Fibroblast of upper back skin (primary cell): ENCODE measurements at places on chromosomes 11 and 22.
A peak's percentile ranks its signal among the peaks of the same experiment; 100 is the strongest.

- no peak for DNase-seq
Observed at GRCh38 chr11:86983021-86983488, 27.9 kb upstream of the FZD4 start.

- DNase-seq = no peak
Observed at GRCh38 chr11:8775734-8776133, 93.1 kb downstream of the RPL27A start.

DNA sequence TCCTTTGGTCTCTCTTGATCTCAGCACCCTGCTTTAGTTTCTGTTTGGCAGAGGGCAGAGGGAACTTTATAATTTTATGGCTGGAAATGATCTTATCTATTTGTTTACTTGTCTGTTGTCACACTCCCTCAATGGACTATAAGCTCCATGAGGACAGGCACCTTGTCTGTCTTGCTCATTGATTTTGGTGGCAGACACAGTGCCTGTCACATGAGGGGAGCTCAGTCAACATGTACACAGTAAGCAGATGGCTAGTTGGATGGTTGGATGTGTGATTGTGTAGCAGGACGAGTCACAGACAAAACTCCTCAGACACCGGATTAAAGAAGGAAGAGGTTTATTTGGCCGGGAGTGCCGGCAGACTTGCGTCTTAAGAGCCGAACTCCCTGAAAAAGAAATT lies 80.4 kb downstream of the MYO18B start:
- DNase-seq = no peak

- DNase-seq = peak; percentile 93
Observed at GRCh38 chr22:24325105-24325757, 54.6 kb downstream of the SPECC1L start.

DNA sequence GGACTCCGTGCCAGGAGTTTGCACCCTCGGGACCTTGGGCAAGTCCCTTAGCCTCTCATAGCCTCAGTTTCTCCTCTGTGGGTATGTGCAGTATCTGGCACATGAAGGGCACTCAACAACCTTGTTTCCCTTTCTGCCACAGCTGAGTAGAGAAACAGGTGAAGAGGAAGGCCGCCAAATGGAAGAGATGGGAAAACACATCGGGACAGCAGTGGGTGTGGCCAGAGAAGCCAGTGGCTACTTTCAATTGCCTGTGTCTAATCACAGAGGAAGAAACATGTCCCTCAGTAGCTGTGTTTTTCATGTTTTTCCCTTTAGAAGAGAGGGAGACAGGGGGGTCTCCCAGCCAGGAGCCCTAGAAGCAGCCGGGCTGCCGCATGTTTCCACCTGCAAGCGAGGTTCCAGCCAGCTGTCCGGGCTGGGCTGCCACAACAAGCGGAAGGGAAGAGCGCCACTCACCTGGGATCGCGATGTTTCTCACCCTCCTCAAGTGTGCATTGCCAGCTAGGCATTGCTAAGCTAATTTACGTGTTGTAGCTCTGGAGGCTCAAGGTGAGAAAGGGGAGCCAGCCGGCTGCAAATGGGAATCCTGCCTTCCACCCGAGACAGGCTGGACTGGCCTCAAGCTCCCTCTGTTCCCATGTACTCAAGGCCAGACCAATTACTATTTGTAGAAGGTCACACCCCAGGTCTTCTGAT lies 16.7 kb downstream of the ASPHD2 start:
- no peak for DNase-seq

GRCh38 chr11:11036848-11037732 lies 179.2 kb upstream of the ZBED5 start:
- peak; percentile 61 for DNase-seq

- DNase-seq = no peak
Observed at GRCh38 chr22:23837496-23837859, 1.3 kb downstream of the DERL3 start.

DNA sequence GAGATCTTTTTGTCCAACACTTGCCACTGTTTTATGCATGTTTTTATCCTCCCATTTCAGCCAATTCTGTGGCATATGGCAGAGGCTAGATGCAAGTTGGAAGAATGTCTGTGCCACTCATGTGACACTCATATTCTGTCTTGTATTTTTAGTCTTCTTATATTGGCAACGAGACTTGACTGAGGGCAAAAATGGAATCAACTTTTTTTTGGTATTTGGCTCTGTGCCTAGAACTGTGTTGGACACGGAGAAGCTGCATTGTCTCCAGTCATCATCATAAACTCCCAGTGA lies 1.7 kb upstream of the FZD4 start:
- no peak for DNase-seq

GRCh38 chr22:46075764-46076531 lies 74.4 kb upstream of the PPARA start:
- DNase-seq = no peak

DNA sequence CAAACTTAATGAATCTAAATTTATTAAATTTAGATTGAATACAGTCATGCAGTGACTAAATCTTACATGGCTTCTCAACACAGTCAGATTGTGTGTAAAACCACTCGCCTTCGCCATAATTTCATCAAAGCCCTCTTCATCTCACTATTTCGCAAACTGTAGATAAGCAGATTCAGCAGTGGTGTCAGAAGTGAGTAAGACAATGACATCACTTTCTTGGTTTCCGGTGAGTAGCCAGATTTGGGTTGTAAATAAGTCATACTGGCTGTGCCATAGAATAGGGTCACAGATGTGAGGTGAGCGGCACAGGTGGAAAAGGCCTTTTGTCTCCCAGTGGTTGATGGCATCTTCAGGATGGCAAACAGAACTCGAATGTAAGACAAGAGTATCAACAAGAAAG lies 3.4 kb downstream of the OR10A6 start:
- no peak for DNase-seq

GRCh38 chr11:18727479-18728236 lies 1.7 kb upstream of the IGSF22 start:
- peak; percentile 36 for DNase-seq

GRCh38 chr22:23285734-23286133 lies 105.4 kb downstream of the BCR start:
- peak; percentile 22 for DNase-seq

DNA sequence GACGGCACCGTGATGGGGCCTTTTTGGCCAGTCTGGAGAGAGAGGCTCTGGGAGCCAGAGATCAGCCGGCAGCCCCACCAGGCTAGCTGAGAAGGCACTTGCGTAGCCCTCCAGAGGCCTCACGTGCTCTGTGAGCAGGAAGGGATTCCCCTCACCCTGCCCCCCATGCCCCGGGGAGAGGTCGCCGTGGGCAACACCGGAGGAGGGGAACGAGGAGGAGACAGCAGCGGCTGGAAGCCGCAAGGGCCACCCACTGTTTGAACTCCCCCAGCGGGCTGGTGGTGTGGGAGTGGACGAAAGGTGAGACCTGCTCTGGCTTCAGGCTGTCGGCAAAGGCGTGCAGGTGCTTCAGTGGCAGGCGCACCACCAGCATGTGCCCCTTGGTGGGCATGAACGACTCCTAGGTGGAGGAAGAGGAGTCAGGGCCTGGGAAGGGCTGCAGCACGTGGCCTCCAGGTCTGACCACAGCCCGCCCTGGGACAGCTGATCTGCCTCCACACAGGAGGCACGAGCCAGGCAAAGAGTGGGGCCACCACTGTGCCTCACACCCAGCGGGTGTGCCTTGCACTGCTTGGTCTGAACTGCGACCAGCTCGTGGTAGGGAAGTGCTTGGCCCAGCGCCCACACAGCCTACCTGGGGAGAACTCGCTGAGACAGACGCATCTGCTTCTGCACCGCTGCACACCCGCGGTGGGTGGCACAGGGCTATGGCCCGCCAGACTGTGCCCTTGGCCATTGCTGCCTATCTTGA lies 99.9 kb downstream of the MED15 start:
- DNase-seq = no peak

GRCh38 chr22:44068422-44069191 lies 44.5 kb downstream of the PARVB start:
- no peak for DNase-seq

DNA sequence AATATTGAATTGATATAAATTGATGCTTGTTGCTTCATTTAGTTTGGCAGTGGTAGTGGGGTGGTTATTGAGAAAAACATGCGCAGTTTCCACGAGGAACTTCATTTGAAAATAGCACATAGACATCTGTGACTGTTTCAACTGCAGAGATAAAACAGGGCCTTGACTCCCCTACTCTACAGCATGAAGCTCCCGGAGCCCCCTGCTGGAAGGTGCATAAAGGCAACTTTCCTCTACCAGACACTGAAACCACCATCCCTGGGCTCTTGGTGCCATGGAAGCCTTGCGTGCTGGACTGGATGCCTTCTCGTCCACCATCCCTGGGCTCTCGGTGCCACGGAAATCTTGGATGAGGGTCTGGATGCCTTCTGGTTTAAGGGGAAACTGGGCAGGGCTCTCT lies 195.9 kb downstream of the CSNK2A3 start:
- peak; percentile 31 for DNase-seq

GRCh38 chr11:116403794-116404461 lies 368.9 kb downstream of the BUD13 start:
- DNase-seq = no peak

GRCh38 chr11:125591649-125592304 lies 875 bp upstream of the STT3A start:
- DNase-seq = peak; percentile 22

GRCh38 chr11:59759900-59760299 lies 4.7 kb downstream of the STX3 start:
- DNase-seq = no peak

DNA sequence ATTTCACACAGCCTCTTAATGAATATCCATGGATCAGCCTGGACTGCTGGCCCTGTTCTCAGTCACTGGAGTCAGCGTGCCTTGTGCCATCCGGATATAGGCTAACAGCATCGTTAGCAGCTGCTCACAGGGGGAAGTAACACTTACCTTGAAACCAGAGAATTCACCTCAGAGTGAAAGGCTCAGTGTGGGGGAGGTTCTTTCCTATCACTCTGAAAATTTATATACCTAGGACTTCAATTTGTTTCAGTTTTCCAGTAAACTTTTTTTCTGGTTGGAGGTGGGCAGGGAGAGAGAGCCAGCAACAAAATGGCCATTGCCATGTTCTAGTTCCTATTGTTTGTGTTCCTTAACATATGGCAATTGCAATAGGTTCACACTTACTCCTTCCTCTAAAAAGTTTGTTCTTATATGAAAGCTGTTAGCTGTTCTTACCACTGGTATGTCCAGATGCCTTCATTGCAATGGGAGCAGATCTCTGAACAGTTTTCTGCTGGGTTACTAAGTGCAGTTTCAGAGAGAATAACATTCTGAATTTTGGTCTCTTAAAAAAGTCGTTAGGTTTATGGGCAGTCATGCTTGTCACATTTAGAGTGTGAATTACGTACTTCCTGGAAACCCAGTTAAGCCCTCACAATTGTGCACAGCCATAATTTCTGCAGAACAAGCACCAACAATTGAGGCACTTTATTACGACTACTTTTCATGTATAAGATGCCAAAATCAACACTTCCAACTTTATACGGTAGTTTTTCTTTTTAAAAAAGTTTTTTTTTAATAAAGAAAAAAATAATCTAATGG lies 247.6 kb downstream of the CADM1 start:
- no peak for DNase-seq

- no peak for DNase-seq
Observed at GRCh38 chr22:47280301-47280700, 517.9 kb downstream of the TBC1D22A start.

- DNase-seq = peak; percentile 85
Observed at GRCh38 chr11:57649826-57650738, at the start of gene YPEL4. YPEL4 (minus strand) TSS chr11:57649912; CDS start chr11:57647107, 2,805 bp downstream.

DNA sequence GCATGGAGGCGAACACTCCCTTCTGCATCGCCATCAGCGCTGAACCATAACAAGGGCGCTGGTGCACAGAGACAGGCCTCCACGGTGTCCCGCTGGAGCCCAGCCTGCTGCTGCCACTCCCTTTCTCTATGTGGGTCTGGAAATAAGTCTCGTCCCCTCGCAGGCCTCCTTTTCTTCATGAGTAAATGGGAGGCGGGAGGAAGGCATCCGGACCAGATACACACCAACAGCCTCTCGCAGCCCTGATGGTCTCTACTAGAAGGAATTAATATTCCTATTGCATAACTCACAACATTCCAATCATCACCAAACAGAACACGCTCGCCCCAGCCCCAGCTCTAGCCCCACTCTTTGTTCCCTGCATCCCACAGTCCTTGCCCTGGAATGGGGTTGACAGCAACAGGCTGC lies 14.9 kb downstream of the RASD2 start:
- DNase-seq = peak; percentile 83

DNA sequence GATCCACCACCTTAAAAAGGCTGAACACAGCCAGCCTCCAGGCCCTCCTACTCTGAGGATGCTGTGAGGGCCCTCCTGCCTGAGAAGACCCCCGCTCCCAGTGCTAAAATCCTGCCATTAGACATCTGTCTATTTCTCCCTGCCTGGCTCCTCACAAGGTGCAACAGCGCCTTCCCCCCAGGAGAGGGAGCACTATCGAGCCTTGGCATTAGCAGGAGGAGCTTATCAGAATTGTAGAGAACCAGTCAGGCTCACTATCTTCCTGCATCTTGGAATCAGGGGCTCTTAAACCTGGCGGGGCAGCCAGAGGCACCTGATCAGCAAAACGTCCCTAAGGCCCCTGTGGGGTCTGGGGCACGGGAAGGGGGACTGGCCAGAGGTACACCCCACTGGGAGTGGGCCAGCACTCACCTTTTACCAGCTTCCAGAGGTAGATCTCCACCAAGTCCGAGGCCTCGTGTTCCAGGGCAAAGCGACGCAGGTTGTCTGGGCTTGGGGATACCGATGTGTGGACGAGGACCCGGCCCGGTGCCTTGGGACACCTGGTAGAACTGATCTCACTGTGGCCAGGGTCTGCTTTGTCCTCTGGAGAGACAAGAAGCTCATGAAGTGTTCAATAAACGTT lies 28.7 kb downstream of the CHRDL2 start:
- peak; percentile 74 for DNase-seq

DNA sequence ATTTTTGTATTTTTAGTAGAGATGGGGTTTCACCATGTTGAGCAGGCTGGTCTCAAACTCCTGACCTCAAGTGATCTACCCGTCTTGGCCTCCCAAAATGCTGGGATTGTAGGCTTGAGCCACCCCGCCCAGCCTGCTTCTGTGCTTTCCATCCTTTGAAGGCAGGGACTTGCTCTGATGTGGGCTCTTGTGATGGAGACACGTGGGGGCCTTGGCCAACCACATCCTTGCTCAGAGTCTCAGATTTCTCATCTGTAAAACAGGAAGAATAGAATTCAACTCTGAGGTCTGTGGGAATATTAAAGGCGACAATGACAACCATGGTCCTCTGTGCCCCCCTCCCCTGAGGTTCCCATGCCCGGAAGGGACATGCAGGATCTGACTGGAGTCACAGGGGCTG lies 3.8 kb upstream of the GGA1 start:
- no peak for DNase-seq

GRCh38 chr11:33320016-33320813 lies 63.0 kb downstream of the HIPK3 start:
- DNase-seq = no peak

DNA sequence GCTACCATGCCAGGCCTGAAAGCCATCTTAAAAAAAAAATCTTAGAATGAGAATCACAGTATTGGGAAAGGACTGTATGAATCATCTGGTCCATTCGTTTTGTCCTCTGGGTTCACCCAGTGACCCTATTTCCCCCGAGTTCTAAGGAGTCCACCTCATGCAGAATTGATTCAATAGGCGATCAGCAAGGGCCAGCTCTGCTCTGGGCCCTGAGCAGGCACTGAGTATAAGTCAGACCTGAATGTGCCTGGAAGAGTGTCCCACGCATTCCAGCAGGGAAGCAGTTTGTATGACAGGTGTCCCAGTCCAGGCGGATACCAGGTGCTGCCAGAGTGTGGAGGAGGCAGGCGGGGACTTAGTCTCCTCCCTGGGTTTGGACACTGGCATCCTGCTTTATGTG lies 883 bp upstream of the HMOX1 start:
- no peak for DNase-seq
